Occipital lobe (tissue), 3 donors: ENCODE measurements at places on chromosomes 5 and 9. TPM values are rescaled to one million over a fixed set of nuclear protein-coding genes. Genes with fewer than 3 reads are reported as not detected.

GRCh38 chr9:129549139-129549538 lies 71.8 kb downstream of the C9orf50 start:
- no peak for DNase-seq

GRCh38 chr5:173796721-173797495 lies 91.2 kb upstream of the CPEB4 start:
- no peak for DNase-seq

INSYN2B gene
- 1.4 TPM for total RNA-seq

SLC22A4 gene
- total RNA-seq: 1.6 TPM

TNC gene
- 73.6 TPM for total RNA-seq
